OCI-LY7 (cell line): ENCODE measurements at places on chromosomes 6 and 20. TPM values are rescaled to one million over a fixed set of nuclear protein-coding genes. Genes with fewer than 3 reads are reported as not detected.
A peak's percentile ranks its signal among the peaks of the same experiment; 100 is the strongest.

- DNase-seq, result no peak
Measured at GRCh38 chr6:6486595-6486994, 101.9 kb upstream of the LY86 start.

DNA sequence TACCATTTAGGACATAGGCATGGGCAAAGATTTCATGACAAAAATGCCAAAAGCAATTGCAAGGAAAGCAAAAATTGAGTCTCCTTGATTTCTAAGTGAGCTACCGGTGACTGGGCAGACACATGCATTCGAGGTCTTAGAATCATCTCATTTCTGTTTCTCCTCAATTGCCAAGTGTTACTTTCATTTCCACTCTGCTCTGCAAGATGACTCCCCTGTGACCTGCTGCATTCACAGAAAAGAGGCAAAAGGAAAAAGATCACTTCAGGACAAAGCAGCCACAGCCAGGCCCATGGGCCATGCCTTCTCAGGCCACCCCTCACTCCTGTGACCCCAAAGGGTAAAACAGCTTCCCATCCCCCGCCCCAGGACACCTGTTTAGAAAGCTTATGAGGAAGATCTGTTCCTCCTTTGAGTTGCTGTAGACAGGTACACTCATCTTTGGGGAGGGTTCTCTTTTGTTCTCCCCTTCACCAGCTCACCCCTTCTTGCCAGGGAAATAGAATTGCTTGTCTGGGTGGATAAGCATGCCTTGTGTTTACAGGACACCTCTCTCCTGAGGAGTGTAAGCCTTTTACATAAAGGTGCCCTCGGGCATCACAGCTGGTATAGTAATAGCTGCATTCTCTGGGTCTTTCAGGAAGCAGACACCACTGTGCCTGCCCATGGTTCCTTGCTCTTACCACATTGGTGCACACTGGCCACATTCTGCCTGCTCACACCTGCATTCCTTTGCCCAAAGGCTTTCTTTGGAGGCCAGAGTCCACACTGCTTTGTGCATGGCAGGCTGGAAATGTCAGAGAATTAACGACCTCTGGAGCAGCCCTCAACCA lies 105.0 kb downstream of the SLC24A3 start:
- DNase-seq, result no peak

GRCh38 chr6:143620447-143620846 lies 57.3 kb upstream of the PHACTR2 start:
- DNase-seq, result no peak

The RFX6 gene
- total RNA-seq, result not detected in 2 replicates

DNA sequence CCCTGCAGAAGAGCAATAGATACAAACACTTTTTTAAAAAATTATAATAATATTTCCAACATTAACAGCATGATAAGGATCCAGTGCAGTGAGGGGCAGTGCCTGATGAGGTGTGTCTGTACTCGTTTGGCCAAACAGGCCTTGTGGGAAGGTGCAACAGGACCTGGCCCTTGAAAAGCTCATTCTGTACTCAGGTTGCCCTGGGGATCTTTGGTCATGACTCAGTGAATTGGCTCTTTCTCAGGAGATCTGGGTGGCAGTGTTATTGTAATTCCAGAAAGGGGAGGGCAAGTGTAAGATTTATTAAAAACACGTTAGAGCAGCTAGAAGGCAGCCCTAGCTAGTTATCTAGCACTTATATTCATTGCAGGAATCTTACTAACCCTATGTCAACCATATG lies 2.9 kb upstream of the SPINT3 start:
- DNase-seq, result no peak

The SERPINB6 gene
- 8.9 and 13.2 TPM in 2 replicates for total RNA-seq

The KIAA1755 gene
- not detected in 2 replicates for total RNA-seq

DNA sequence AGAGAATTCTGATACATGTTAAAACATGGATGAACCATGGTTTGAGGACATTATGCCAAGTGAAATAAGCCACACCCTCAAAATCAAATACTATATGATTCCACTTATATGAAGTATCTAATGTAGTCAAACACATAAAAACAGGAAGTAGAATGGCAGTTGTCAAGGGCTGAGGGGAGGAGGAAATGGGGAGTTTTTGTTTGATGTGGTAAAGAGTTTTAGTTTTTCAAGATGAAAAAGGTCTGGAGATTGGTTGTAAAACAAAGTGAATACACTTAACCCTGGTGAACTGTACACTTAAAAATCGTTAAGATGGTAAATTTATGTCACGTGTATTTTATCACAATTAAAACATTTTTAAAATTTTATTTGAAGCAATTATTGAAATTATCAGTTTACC lies 127.4 kb upstream of the GRIK2 start:
- DNase-seq, result peak; percentile 10

GRCh38 chr6:144334150-144334708 lies 49.1 kb downstream of the UTRN start:
- peak; percentile 68 for DNase-seq

- peak; percentile 62 for DNase-seq
Measured at GRCh38 chr6:34295721-34296120, 46.9 kb upstream of the SMIM29 start.

DNA sequence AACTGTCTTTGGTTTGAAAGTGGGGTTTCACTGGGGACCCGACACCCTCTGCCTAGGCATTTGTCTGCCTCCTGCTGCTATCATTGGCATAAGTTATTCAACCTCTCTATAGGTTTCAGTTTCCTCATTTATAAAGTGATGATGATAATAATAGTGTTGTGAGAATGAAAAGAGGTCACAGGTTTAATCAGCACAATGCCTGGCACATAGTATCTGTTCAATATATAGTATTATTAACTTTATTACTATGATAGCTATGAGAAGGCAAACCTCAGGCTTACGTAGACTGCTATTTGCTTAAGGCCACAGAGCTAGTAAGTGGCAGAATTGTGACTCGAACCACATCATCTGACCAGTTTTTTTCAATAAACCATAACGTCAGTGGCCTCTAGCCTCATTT lies 256.8 kb downstream of the CDKAL1 start:
- no peak for DNase-seq

DNA sequence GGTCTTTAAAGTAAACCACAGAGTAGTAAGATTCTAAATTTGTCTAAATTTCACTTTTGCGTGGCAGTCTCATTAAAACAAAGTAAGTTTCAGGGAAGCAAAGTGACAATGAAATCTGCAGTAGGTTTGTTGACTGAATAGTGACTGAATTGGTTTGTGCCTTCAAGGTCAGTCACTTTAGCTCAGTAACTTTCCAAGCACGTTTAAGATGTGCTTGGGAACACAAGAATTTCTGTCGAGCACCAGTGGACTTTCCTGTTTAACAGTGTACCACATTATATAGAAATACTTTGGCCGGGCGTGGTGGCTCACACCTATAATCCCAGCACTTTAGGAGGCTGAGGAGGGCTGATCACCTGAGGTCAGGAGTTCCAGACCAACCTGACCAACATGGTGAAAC lies 1.7 kb upstream of the CD24 start:
- no peak for DNase-seq

DNA sequence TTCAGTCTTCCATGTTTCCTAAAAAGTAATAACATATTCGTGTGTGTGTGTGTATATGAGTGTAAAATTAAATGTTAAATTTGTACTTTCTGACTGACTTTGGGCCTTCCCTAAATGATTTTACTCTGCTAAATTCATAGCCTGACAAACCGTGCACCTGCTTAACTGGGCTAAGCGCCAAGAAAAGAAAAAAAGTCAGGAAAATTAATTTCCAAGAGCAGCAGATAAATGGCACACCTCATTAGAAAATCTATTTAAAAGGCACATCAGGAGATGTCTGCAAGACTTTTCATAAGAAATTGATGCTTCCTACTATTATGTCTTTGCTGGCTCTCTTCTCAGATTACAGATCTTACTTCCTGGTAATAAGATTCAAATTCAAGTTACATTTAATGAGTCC lies 72.4 kb downstream of the TRDN start:
- DNase-seq, result no peak

DNA sequence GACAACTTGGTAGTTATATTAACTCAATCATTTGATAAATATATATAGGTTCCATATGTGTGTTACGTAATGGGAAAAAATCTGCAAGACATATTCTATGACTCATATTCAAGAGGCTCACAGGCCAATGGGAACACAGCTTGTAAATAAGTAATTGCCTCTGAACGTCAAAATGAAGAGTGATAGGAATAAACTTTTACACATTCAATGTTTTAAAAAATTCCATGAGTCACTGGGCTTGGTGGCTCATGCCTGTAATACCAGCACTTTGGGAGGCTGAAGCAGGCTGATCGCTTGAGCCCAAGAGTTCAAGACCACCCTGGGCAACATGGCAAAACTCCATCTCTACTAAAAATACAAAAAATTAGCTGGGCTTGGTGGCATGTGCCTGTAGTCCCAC lies 209.4 kb upstream of the MCHR2 start:
- DNase-seq, result no peak

The DLK2 gene
- total RNA-seq, result not detected in 2 replicates

- DNase-seq, result no peak
Measured at GRCh38 chr6:124792386-124792785, 169.9 kb upstream of the RNF217 start.

DNA sequence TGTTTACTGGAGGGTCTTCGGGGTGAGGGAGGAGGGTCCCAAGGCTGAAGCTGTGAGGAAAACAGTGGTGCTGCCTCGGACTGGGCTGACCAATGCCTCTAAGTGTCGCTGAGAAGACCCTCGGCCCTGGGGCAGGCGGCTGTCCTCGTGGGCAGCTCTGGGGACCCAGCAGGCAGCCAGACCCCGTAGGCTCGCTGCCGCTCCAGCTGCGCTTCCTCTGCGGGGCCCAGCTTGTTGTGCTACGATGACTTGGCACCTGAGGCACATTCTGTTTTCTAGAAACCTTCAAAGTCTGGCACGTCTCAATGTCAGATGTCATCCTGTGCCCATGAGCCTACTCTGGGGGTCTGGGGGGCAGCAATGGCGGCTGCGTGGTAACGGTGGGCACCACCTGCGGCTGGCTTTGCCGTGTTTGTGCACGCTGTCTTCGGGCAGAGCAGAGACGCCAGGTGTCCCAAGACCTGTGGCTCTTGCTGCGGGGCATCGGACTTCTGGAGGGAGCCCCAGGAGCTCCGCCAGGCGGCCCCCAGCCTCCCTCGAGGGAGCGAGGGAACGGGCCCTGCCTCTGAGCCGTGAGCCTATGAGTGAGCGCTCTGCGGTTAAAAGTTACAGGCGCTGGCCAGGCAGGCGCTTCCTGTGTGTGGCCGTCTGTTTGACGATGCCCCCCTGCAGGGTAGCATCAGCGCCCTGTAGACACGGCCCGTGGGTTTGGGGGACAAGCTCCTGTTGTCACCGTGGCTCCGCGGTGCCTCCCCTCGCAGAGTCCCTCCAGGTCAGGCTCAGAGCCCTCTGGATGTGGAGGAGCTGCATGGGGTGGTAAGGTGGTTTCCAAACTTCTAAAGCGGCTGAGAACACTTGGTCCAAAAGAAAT lies 6.8 kb downstream of the SLC17A9 start:
- DNase-seq, result no peak

DNA sequence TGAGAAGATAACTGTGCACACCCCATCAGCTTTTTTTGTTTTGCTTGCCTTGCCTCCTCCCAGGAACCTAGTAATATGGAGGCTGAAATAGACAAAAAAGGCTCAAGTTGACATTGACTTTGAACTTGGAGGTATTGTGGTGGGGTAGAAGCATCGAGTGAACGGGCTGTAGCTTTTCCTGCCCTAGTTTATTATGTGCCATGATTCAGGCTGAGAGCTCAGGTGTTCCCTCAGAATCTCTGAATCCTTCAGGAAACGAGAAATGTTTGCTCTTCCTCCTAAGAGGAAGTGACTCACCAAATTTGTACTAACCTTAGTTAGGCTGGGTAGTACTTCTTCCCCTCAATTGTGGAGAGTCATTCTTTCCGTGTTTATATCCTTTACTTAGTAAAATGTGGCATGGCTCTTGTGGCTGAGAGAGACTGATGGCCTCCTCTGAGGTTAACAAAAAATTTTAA lies 98.8 kb downstream of the SASH1 start:
- no peak for DNase-seq

DNA sequence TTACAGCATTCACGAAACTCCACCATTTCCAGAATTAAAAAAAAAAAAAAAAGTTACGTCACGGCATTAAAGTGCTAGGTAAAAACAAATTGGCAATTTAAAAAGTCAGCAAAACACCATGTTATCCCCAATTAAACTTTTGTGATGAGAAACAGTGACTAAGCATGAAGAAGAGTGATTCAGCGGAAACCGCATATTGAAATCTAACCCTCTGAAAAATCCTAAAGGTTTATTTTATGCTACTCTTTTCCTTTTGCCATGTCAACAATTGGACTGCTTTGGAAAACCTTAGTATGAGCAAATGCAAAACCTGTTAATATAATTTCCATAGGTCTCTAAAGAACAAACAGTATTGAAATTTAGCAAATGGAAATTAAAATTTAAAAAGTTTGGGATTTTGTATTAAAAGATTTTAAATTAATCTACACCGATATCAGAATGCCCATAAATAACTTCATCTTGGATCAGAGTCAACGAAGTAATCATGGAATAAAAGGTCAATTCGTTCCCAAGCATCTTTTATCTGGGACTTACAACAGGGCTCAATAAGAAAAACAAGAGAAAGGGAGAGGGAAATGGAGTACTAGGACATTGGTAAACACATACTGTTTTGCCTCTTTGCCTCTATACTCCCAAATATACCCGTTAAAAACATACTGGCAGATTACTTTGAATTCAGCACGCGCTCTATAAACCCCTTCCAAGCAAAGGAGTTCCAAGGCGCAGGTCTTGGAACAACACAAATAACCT lies 1.1 kb downstream of the FBXO30 start:
- DNase-seq, result peak; percentile 20

GRCh38 chr6:92608751-92609150 lies 810.6 kb downstream of the EPHA7 start:
- DNase-seq, result no peak

DNA sequence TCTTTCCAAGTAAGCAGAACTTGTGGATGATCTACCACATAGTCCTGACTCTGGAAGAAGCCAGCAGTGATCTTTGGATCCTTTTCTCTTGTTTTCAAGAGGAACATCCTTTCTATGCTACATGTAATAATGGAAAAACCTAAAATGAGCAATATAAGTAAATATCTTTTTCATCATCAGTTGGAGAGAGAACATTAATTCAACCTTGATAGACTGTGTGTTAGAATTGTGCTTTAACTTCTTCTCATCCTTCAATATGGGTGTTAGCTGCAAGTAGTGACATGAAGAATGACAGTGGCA lies 65.6 kb upstream of the IFNGR1 start:
- no peak for DNase-seq

The GGTLC1 gene
- not detected in 2 replicates for total RNA-seq

DNA sequence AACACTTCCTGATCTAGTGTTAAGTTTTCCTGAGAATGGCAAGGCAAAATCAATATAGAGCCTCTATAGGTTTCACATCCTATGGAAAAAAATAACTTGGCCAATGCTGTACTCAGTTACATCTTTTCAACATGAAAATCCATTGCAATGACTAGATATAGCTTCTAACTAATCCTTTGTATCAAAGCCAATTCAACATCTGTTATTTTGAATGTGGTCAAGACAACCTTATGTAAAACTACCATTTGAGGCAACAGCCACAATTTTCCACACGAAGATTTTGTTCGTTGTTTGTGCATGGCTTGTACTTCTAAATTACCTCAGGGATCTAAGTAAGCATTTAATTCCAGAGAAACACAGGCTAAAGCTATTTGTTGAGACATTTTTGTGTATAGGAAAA lies 637.8 kb upstream of the EYS start:
- DNase-seq, result no peak

The RIN2 gene
- not detected in 2 replicates for total RNA-seq

The BANF2 gene
- total RNA-seq, result not detected in 2 replicates

- no peak for DNase-seq
Measured at GRCh38 chr20:1462001-1462400, 4.6 kb downstream of the NSFL1C start.

GRCh38 chr6:46287681-46288080 lies 116.9 kb upstream of the ENPP5 start:
- no peak for DNase-seq
